Kidney glomerular epithelial cell (primary cell): ENCODE measurements at places on chromosomes 11 and 22.

GRCh38 chr11:128471138-128471661, 116.2 kb downstream of the ETS1 start:
- DNase-seq = no peak

DNA sequence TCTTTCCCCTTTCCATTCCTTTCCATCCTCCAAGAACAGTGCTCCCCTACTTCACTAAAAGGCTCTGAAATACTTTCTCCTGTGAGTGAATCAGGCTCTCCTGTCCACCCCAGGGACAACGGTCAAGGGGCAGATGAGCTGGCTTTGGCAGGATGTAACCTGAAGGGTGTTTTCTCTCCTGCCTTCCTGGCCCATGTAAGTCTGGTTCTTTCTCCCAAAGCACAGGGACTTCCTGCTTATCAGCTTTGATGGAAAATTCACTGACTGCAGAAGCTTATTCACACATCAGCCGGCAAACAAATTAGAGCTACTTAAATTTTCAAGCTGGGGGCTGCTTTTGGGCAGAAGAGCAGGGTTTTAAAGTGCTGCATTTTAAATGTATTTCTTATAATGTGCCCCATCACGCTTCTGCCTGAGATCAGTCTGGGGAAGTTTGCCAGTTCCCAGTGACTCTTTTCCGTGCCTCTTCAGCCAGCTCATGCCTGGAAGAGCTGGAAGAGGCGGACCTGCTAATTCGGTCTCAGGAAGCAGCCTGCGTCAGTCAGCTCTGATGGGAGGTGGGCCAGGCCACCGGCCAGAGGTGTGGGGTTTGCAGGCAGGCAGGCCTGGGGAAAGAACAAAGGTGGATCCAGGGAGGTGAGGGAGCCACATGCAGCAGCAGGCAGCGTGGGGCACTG, 140.4 kb upstream of the TBCEL start:
- no peak for DNase-seq

DNA sequence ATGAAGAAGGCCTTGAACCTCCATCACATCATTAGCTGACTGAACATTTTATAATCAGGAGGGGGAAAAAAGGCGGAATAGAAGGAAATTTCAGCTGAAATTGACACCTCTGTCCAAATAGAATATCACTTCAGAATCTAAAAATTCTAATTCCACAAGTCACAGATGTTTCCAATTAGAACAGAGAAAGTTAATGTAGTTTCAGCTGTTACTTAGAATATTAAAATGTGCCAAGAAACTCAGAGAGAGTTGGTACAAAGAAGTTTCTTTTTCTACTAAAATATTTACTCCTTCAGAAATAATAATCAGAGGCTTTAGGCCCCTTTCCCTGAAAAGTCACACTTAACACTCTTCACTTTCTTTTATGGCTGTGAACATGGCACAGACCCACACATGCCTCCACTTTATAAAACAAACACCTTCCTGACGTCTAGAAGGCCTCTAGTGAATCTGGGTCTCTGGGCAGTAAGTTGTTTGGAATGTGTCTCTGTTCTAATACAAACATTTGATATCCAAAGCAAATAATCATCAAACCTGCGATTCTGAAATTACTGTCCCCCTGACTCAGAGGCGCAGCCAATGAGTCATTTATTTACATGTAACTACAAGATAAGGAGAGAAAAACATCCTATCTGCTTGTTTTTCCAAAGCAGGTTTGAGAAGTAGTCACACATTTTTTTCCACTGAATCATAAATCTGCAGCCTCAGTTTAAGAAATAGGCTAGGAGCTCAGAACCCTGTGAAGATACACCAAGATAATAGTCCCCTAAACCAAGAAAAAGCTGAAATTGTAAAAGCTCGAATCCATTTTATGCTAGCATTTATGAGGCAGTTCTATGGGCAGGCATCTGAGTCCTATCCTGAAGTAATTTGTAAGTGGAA, 148.4 kb downstream of the ME3 start:
- DNase-seq = peak; percentile 98

- no peak for DNase-seq
Observed at GRCh38 chr11:69080257-69080995, 31.7 kb downstream of the TPCN2 start.

DNA sequence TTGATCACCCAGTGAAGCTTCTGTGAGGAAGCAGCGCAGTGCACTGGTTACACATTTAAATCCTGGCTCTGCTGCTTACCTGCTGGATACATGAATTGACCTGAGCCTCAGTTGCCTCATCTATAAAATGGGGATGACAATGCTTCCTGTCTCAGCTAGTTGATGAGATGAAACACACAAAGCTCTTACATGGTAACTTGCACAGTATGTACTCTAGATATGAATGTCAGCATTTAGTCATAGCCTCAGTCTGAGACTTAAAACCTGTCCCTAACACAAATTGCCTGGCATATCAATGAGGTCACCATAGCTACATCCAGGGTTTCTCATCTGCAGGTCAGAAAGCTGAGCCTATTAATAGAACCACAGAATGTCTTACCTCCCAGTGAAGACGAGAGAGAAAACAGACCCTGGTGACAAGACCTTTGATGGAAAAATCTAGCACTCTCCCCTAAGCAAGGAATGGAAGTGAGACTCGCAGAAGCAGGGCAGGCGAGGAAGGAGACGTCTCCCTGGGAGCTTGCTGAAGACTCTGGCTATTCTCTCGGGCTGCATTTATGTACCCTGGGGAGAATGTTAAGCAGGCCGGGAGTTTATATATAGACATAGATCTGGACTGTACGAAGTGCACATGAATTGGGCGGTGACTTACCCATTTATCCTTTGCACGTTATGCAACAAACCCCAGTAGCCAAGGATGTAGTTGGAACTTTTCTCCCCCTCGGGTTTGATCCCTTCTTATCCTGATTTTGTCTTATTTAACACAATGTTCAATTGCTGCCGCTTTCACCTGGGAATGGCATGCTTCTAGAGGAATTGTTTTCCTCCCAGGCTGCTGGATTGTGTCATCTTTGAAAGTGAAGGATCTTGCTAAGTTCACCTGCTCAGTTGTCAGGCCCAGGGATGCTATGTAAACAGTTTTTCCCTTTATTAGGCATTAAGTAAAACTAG, 18.0 kb downstream of the SDHAF2 start:
- no peak for DNase-seq

GRCh38 chr11:128723531-128723930, 29.7 kb downstream of the FLI1 start:
- DNase-seq = no peak

GRCh38 chr22:22689621-22690345, 45.4 kb downstream of the GGTLC2 start:
- DNase-seq = no peak

- DNase-seq = no peak
Observed at GRCh38 chr22:17410576-17410975, 41.3 kb downstream of the CECR2 start.

DNA sequence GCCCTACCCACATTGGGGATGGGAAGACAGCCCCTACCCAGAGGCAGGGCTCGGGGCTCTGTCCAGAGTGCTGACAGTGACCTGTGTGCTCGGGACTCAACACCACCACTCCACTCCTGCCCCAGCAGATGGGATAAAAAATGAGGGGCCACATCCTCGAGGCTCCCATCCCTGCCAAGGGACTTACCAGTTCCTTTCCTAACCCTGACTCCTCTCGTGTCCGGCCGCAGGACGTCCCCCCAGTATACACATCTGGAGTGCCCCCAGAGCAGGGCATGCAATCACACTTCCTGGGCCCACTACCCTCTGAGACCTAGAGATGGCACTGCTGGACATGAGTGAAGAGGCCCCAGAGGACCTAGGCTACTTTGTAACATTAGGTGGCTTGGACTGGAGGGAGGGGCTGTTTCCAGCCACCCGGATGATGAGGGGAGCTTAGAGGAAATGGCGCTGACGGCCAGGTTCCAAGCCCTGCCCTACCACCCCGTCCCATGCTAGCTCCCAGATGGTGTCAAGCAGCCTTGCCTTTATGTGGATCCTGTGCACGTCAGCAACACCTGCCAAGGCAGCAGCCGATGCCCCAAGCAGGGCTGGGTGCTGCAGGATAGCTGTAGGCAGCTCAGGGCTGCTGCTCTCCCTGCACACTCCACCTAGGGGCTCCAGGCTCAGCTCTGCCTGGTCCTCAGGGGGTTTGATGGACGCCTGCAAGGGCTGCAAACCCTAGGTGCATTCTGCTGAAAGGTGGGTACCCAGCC, 86.6 kb downstream of the DGCR2 start:
- no peak for DNase-seq

- DNase-seq = peak; percentile 35
Observed at GRCh38 chr11:129992161-129992944, 10.3 kb downstream of the PRDM10 start.

- DNase-seq = no peak
Observed at GRCh38 chr11:119721129-119722120, 7.6 kb downstream of the NECTIN1 start.

DNA sequence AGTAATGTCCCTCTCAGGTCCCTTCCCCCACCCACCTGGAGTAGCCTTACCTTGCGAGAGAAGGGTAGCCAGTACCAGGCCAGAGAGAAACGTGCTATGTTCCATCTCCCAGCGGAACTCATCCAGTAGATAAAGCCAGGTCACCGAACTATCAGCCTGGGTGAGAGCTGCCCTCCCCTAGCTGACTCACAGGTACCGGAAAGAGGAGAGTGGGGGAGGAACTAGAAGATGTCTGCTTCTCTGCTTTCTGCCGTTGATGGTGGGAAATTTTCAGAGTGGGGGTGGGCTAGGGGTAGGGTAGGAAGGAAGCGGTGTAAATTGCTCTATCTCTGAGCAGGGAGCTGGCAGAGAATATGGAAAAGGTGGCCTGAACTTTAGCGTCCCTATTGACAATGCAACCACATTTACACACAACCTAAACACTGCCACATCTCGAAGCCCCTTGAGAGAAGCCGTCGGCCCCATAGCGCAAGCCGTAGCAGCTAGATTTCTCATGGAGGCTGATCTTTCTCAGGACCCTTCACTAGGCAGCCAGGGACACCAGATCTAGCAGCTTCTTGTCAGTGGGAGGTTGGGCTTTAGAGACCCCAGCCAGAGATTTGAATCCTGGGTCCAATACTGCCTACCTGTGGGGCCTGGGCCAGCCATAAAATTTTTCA, at the start of gene CD3D:
TSS of gene CD3D (minus strand) at position 203 of the 659 bp plus-strand sequence. CDS start at position 105, 98 bp downstream.
- no peak for DNase-seq

- DNase-seq = no peak
Observed at GRCh38 chr22:20138417-20138738, 6.8 kb downstream of the ZDHHC8 start.

DNA sequence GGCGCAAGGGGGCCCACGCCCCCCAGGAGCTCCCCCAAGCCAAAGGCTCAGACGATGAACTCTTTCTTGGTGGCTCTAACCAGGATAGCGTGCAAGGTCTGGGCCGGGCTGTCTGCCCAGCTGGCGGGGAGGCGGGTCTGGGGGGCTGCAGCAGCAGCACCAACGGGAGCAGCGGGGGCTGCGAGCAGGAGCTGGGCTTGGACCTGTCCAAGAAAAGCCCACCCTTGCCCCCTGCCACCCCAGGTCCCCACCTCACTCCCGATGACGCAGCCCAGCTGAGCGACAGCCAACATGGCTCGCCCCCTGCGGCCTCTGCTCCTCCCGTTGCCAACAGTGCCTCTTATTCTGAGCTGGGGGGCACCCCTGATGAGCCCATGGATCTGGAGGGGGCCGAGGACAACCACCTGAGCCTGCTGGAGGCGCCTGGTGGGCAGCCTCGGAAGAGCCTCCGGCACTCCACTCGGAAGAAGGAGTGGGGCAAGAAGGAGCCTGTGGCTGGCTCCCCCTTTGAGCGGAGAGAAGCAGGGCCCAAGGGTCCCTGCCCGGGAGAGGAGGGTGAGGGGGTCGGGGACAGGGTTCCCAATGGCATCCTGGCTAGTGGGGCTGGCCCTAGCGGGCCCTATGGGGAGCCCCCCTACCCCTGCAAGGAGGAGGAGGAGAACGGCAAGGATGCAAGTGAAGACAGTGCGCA, 21.6 kb upstream of the TMEM191C start:
- DNase-seq = no peak

DNA sequence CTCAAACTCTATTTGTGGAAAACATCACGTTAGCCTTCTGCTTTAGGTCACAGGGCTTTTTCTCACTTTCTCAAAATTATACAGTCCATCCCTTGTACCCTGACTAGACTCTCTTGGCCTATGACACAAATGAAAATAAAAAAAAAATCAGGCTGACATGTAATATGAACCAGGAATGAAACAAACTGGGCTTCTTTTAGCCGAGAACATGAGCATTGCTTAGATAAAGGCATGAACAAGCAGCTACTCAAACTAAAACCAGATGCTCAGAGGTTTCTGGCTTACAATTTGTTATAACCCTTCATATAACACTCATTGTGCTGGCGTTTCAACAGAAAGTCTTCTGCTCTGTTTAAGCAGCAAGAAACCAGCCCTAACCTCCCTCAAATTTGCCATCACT, 265.5 kb upstream of the NARS2 start:
- DNase-seq = no peak

DNA sequence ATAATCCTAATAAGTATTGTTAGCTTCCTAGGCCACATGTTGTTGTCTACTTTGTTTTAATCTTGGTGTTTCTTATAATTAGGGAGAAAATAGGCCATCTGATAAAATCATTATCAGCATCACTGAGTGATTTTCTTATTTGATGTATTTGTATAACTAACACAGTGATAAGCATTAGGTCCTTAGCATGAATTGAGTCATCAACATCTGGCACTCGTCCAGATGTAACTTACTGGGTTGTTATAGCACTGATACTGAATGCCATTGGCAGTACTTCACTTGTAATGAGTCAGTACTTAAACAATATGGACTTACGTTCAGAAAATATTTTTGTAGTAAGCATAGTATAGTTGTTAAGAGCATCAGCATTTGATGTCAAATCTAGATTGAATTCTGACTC, 16.2 kb downstream of the API5 start:
- DNase-seq = peak; percentile 36

DNA sequence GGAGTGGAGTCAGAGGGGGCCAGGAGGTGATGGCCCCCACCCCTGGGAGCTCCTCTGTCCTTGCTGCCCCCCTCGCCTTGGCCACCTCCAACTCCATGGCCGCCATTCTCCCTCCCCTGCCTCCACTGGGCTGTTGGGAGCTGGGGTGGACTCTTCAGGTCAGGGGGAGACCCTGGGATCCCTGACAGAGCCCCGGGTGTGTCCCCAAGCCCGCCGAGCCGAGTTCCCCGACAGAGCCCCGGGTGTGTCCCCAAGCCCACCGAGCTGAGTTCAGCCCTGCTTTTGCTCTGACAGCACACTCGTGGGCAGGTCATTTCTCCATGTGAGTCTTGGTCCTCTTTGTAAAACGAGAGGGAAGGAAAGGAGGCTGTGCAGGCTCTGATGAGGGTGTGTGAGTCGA, 13.2 kb upstream of the PARVG start:
- DNase-seq = no peak

GRCh38 chr11:122741613-122742300, 86.2 kb downstream of the UBASH3B start:
- DNase-seq = no peak

- no peak for DNase-seq
Observed at GRCh38 chr11:20021212-20021611, 139.1 kb downstream of the DBX1 start.

DNA sequence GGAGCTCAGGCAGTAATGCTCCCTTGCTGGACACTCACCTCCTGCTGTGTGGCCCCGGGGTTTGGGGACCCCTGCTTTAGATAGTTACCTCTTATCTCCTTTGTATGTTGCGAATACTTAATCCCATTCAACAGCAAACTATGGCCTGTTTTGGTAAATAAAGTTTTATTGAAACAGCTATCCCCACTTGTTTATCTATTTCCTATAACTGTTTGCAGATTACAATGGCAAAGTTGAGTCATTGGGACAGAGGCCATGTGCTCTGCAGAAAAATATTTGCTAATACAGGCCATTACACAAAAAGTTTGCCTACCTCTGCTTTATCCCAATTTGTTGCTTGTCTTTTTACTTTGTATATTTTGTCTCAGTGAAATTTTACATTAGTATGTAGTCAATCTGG, 68.4 kb downstream of the CACNA1I start:
- no peak for DNase-seq

GRCh38 chr22:23774922-23775436, 2.3 kb downstream of the MMP11 start:
- no peak for DNase-seq
